ENCODE measurements at places on chromosomes 2 and 18.

- DNase-seq = no peak
Measured at GRCh38 chr2:127651381-127651809, 5.4 kb downstream of the GPR17 start.

DNA sequence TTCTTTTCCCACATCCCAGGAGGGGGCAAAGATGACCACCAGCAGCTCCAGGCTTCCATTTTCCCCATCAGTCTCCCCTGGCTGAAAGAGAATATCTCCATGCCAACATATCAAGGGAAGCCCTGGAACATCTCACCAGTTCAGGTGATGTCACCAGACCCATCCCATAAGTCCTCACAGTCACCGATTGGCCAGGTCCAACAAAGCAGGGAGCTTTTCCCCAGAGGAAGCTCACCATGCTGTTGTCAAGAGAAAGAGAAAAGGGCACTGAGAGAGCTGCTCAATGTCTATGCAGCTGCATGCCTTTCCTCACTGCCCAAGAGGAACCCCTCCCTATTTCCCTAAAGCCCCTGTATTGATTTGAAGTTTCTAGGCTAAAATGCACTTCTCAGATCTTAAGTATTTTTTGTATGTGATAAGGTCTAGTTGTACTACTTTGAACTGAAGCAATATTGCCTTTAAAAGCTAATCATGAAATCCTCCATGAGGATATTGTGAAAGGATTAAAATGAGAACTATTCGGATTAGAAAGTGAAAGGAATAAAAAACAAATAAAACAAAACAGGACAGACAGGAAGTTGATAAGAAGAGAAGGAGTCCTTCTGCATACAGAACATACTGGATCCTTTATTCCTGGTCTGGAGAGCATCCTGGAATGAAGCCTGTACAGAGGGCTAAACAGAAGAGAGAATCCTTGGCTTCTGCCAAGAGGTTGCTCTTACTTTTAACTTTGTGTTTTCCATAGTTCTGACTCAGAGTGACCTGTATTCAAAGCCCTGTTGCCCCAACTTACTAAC is 45.2 kb upstream of the CTIF start:
- DNase-seq = no peak

GRCh38 chr2:96692094-96692971 is 47.5 kb downstream of the LMAN2L start:
- DNase-seq = no peak

- no peak for DNase-seq
Measured at GRCh38 chr2:6577960-6578359, 287.7 kb downstream of the CMPK2 start.

- no peak for DNase-seq
Measured at GRCh38 chr2:70852824-70853223, 17.2 kb upstream of the CD207 start.
